ENCODE measurements at places on chromosomes 2 and 18.

GRCh38 chr2:222946700-222947287 is 86.0 kb downstream of the ACSL3 start:
- DNase-seq: no peak

- no peak for DNase-seq
These were observed 21.0 kb downstream of the PASK start for GRCh38 chr2:241128266-241128665.

DNA sequence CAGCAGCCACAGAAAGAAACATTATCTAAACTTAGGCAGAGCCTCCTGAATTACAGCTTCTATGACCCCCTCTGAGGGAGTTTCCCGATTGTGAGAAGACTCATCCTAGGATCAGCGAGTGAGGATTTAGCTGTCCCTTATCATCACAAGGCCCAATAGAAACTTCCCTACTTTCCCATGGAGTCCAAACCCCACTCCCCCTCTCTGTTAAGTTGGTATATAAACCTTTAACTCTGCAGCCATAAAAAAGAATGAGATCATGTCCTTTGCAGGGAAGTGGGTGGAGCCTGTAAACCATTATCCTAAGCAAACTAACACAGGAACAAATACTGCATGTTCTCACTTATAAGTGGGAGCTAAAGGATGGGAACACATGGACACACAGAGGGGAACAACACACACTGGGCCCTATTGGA is 78.8 kb downstream of the MYL12B start:
- DNase-seq: no peak

- DNase-seq: no peak
These were observed 31.6 kb upstream of the SLC35F6 start for GRCh38 chr2:26732446-26732845.

GRCh38 chr2:52498077-52498750 is 1269.4 kb upstream of the CHAC2 start:
- no peak for DNase-seq

- no peak for DNase-seq
These were observed 11.0 kb downstream of the RTP5 start for GRCh38 chr2:241880311-241881073.

- no peak for DNase-seq
These were observed 4.3 kb downstream of the TNP1 start for GRCh38 chr2:216855605-216856004.

DNA sequence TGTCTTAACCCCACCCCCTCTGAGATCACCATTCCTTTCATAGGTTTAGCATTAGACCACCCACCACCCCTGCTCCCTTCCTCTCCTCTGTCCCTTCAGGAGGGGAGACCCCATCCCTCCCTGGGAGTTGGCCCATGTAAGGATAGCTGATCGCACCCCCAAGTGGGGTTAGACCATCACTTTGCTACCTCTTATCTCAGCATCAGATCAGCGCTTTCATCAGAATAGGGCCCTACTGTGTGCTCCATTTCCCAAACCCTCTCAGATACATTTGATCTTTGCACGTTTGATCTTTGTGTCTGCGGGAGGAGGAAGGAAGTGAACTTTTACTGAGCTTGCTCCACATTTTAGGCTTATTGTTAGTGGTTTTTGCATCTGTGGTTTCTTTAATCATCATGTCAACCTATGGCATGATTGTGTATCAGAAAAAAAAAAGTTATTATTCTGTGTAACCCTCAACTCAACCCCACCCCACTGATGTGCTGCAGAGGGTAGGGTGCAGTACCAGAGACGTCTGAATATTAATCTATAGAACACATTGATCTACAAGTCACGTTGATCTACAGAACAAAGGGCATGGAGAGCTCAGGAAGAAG is 81.2 kb downstream of the PDCL3 start:
- DNase-seq: peak; percentile 66

DNA sequence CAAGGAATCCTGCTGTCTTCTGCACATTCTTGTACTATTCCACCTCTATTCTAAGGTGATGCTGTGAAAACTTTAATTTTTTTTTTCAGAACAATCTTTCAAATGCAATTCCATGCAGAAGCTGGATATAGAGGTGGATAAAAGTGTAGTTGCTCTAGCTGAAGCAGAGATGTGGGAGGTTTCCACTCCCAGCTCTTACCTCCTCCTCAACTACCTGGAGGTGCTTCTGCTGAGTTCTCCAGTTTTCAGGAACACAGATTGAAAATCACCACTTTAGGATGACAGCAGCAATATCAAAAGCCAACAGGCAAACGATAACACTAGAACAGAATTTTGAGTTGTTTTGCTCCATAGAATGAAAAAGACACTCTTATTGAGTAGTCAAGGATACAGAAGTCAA is 51.1 kb upstream of the FAM98A start:
- DNase-seq: no peak

DNA sequence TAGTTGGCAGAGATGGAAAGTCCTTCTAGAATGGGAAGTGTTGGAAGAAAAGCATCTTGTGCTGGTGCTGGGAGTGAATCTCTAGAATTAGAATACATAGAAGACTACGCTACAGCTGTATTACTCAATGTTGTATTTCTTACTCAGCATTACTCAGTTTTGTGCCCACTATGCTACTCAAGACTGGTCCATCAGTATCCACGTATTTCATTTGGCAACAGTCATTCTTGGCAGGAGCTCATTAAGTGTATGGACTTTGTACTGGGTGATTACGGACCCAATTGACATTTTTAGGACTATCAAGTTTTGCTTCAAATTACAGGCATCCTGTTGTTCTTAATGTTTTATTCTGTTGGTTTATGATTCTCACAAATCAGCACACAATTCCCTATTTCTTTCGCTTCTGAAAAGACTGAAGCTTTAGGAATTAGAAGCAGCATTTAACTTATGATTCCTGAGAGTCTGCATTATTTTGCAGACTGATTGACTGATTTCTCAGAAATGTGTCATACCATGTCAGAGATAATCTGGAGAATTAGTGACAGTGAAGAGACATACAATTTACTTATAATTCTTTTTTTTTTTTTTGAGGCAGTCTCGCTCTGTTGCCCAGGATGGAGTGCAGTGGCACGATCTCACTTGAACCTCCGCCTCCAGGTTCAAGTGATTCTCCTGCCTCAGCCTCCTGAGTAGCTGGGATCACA is 136.9 kb downstream of the MYO3B start:
- DNase-seq: no peak

DNA sequence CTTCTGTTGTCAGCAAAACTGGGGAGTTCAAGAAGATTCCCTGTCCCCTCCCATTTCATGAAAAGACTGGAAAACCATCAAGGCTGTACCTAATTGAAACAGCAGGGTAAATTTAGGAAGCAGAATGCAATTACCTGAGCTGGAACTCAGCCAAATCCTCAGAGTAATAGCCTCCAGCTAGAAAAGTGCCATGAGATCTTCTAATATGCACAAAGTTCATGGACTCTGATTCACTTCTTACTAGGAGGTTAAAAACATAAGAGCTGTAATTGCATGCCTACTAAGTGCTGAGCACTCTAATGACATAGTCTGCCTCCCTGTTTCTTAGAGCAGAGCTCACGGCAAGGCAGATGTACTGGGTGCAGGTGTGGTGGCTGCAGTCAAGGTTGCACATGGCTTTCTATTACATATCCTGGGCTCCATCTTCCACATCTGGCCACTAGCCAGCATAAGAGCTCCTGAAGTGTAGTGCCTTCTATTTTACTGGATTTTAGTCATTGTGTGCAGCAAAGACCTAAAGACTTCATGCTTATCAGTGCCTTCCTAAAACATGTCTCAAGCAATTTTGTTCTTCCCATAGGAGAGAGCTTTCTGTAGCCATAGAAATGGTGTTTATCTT is 341.7 kb downstream of the PTPRM start:
- DNase-seq: no peak

- no peak for DNase-seq
These were observed 43.7 kb upstream of the FZD5 start for GRCh38 chr2:207813221-207813916.

DNA sequence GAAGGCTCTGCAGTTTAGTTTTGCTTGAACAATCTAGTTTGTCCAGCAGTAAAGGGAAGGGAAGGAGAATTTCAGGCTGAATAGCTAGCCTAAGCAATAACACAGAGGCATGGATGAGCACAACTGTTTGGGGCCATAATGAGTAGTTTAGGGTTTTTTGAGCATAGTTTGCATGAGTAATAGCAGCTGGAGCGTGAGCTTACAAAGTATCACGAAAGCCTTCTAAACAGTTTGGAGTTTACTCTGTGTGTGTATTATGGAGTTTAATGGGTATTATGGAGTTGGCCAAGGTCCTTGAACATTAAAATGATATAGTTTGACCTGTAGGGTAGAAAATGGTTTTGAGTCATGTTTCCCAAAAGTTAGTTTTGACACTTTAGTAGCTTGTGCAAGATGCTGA is 782.3 kb downstream of the ERBB4 start:
- DNase-seq: no peak

- no peak for DNase-seq
These were observed 97.8 kb downstream of the BABAM2 start for GRCh38 chr2:27988306-27988705.

GRCh38 chr2:219989744-219990143 is 362.3 kb downstream of the SLC4A3 start:
- DNase-seq: no peak

GRCh38 chr2:84458551-84459017 is 496 bp downstream of the SUCLG1 start:
- DNase-seq: no peak

- no peak for DNase-seq
These were observed 162.1 kb downstream of the QPCT start for GRCh38 chr2:37506407-37507050.

DNA sequence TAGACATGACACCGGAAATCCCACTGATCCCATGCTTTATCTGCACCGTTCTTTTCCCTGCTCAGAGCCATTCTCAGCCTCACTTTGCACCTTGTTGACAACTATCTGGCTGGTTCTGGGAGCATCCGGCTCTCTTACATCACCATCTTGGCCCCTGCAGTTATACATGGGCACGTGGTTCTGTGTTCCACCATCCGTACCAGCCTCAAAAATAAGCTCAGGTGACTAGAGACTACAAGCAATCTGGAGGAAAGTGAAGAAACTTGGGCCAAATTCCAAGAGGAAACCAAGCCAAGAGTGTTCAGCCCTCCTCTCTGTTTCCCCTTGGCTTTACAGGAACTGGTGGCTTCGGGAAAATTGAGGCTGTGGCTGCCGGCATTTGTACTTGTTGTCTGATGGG is 244.6 kb upstream of the ACVR2A start:
- DNase-seq: no peak

- no peak for DNase-seq
These were observed 27.2 kb downstream of the IL1R2 start for GRCh38 chr2:102018823-102019445.

DNA sequence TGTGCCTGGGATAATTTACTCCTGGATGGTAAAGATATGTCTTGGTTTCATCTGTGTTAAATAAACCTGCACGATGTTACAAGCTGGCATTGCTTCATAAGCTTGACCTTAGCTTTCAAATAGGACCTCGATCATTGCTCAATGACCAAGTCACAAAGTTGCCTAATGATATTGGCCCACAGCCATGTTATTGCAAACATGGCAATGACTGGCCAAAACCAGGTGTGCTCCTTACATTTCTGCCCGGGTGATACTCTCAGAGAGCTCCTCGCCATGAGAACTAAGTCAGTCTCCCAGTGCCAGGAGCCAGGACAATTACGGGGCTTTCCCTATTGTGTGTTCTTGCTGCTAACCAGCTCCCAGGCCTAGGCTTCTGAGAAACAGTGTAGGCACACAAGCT is 72.5 kb upstream of the CYP1B1 start:
- peak; percentile 31 for DNase-seq

DNA sequence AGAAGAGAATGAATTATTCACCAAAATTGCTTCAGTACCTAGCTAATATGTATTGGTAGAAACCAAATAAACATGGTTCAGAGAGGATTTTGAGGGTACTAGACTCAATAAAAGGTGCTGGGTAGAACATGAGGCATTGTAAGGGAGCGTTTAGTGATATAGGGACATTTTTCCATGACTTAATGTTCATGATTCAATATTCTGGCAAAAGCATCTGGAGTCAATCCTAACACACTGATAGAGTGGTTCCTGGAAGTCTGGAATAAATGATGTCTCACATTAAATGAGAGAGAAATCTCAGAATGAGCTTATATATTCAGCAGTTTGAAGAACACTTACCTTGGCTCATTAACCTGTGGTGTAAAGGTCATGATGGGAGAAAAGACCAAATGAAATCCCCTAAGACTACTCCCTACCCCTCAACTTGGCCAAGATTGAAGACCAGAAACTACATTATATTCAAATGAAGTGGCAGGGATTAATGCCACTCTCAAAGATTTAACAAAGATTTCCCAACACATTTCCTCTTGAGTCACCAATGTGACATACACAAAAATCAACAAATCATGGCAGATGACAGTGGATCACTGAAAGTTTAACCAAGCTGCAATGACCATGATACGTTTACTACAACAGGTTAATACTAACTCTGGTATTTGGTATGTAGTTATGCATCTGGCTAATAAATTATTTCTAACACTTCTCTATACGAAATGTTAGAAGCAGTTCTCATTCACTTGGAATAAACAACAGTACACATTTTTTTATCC is 309.5 kb downstream of the SATB2 start:
- DNase-seq: no peak

- no peak for DNase-seq
These were observed 131.1 kb downstream of the SMAD2 start for GRCh38 chr18:47799376-47799775.

GRCh38 chr18:498931-499775 is 1.3 kb downstream of the COLEC12 start:
- DNase-seq: no peak

- DNase-seq: no peak
These were observed 166.9 kb downstream of the GLI2 start for GRCh38 chr2:120902592-120902991.

- peak; percentile 36 for DNase-seq
These were observed 638 bp downstream of the RPS7 start for GRCh38 chr2:3575534-3576262.

DNA sequence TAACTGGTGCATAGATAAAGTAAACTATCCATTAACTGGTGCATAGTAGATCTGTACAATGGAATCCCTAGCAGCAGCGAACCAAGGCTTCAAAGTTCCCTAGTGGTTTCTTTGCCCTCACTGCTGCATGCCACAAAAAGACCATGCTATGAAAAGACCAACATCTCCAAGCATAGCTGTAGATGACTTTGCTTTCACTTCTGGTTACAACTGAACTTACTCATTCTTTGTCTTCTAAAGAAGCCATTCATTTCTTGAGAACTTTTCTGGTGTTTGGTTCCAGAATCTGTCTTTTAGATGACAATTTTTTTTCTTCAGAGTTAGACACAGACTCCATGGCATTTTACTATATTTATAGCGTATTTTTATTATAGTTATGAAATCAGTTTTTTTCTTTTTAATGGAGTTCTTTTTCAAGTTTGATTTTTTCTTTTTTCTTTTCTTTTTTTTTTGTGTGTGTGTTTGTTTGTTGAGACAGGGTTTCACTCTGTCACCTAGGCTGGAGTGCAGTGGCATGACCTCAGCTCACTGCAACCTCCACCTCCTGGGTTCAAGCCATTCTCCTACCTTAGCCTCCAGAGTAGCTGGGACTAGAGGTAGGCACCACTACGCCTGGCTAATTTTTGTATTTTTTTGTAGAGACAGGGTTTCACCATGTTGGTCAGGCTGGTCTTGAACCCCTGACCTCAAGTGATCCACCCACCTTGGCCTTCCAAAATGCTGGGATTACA is 63.6 kb downstream of the SLC35F5 start:
- DNase-seq: no peak

- no peak for DNase-seq
These were observed 21.4 kb upstream of the KCNS3 start for GRCh38 chr2:17857021-17857420.

GRCh38 chr2:240140511-240140910 is at the start of gene OTOS:
Gene OTOS, minus strand, starts transcription at chr2:240140658. Its CDS starts 332 bp downstream, at chr2:240140326.
- DNase-seq: no peak

GRCh38 chr2:100262555-100263320 is 59.6 kb downstream of the LONRF2 start:
- DNase-seq: peak; percentile 53

- no peak for DNase-seq
These were observed 5.3 kb downstream of the ALKAL2 start for GRCh38 chr2:282371-283263.
